ENCODE measurements at places on chromosomes 5 and 9.

GRCh38 chr9:123291736-123292135 lies 23.4 kb upstream of the STRBP start:
- DNase-seq = no peak

GRCh38 chr5:139733010-139733688 lies 62.5 kb upstream of the PSD2 start:
- no peak for DNase-seq

DNA sequence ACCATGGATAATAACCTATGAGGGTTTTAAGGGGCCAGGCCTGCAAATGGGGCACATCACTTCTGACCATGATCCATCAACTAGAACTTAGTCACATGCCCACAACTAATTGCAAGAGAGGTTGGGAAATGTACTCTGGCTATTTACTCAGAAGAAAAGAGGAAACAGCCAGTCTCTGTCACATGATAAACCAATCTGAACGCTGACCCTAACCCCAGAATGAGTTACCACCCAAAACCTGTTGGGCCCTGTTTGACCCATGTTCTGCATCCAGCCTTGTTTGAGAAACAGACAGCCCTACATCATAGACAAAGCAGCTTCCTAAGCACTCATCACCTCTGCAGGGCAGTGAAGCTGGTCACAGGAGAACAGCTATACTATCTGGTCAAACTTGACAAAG lies 5.8 kb downstream of the MACROH2A1 start:
- DNase-seq = no peak

GRCh38 chr9:68966496-68966944 lies 47.4 kb downstream of the PRKACG start:
- DNase-seq = no peak

GRCh38 chr9:112411626-112412027 lies 31.7 kb downstream of the HSDL2 start:
- no peak for DNase-seq

DNA sequence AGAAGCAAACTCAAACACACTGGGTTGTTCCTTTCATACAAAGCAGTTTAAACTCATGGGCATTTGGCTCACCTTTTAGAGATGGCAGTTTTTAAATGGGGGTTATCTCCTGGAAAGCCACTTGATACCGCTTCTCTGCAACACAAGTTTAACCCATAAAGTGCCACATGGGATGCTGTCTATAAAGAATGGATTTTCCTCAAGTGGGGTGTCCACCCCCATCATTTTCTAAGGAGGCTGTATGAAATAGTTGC lies 528 bp upstream of the TRPM3 start:
- DNase-seq = no peak

GRCh38 chr9:116020146-116020545 lies 133.4 kb upstream of the PAPPA start:
- DNase-seq = no peak

GRCh38 chr9:89312222-89312571 lies 1.2 kb downstream of the CKS2 start:
- no peak for DNase-seq

- DNase-seq = no peak
These were observed 129.1 kb downstream of the CACNA1B start for GRCh38 chr9:138006576-138007233.
